ENCODE measurements at places on chromosomes 6 and 20.

DNA sequence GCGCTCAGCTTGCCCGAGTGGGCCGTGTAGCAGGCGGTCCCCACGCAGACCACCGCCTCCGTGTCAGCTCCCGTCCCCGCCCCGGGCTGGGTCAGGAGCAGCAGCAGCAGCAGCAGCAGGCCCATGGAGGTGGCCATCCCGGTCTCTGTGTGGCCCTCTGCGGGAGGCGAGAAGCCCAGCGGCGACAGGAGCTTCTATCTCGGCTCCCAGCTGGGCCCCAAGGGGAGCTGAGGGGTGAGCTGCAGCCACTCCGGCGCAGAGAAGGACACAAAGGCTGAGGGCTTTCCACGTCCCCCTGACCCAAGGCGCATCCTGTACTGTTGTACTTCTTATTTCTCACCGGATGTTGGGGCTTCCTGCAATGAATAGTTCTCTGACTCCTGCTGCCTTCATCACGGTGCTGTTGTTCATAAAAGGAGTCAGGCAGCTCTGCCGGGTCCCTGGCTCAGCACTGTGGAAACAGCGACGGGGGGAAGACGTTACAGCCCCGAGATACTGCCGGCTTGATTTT lies at the start of gene CD93:
TSS of gene CD93 (minus strand) at position 269 of the 511 bp plus-strand sequence. CDS start at position 137, 132 bp downstream.
- no peak for DNase-seq

- no peak for DNase-seq
These were observed 97.5 kb downstream of the ARMC2 start for GRCh38 chr6:108945681-108946159.

GRCh38 chr20:35173576-35174192 lies 1.8 kb downstream of the PROCR start:
- no peak for DNase-seq

DNA sequence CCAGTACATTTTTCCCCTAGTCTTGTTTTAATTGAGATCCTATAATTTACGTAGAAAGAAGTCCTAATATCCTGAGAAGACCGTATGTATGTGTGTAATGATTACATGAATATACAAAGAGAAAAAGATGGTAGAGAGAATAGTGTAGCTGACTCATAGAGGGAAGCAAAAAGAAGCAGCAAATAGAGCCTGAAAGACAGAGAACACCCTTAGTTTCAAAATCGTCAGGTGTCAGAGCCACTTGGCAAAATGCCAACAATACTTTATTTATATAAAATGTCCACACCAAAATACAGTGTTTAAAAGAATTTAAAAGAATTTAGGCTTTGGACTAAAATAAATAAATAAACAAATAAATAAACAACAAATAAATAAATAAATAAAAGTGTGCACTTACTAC lies 1414.1 kb upstream of the EYS start:
- DNase-seq, result no peak

GRCh38 chr20:22333885-22334545 lies 250.4 kb downstream of the FOXA2 start:
- peak; percentile 24 for DNase-seq

- no peak for DNase-seq
These were observed 129.9 kb downstream of the HFE start for GRCh38 chr6:26216886-26217713.

DNA sequence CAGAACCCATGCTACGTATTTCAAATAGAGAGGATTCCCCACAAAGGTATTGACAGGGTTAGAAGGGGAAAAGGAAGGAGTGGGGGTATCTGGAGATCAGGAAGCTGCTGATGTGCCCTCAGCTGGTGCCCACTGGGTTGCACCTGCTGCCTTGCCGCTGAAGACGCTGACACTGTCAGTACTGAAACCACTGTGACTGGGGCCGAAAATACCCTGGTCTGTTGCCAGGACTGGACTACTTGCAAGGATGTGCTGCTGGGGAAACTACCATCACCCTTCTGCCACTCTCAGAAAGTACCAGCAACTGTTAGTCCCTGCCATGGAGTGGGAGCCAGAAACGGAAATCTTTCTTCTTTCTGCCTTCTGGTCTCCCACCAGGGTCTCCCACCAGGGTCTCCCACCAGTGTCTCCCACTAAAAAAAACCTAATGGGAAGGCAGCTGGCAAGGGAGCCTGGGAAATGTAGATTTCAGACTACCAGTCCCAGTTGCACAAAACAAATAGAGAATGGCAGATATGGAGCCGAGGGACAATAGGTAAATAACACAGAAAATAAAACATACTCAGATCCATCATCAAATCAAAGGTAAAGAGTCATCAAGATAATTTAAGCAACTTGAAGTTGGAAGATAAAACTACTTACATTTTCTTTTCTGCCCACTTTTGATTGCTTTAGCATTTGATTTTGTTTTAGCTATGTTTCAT lies 204.8 kb downstream of the TPBG start:
- DNase-seq, result no peak

DNA sequence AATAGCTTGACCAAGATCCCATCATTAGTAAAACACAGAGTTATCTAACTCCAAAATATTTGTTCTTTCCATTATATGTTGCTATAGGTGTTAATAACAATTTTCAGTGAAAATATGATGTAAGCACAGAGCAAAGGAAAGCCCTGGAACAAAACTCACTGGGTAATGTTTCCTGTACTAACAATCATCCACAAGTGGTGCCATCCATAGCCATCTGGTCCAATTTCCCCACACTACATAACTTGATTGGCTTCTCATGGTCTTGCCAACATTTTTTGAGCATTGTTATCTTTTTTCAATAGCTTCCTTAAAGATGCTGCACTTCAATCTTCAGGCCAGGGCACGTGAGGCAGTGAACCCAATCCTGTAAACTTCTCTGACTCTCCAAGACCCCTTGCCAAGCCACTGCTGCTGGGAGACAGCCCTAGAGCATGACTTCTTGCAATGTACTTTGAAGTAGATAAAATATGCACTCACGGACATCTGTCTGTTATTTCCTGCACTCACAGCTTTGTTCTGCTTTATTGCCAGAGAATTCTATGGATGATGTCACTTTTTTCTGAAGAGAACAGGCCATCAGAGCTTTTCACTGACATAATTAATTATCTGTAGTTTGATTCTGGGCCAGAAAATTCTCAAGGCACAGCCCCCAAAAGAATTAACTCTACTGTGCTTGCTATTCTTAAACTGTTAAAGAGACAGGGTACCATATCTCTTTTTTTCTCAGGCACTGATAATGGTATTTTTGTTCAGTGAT lies 97.5 kb upstream of the TMEM30A start:
- no peak for DNase-seq

DNA sequence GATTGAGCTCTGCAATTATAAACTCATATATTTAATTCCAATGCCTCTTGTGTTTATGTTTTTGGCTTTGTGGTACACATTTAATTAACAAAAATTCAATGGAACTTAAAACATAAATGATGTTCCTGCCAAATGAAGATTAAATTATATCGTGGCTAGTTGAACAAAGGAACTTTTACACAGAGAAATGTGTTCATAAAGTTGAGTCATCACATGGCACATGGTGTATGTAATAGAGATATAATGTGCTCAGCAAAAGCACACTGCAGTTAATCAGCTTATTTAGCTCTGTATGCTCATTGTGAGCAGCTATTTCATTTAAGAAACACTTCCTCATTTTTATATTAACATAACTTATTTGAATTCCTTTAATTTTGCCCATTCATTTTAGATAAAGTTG lies 1295.6 kb upstream of the CITED2 start:
- DNase-seq, result no peak
